ENCODE measurements at places on chromosomes 6 and 20.

DNA sequence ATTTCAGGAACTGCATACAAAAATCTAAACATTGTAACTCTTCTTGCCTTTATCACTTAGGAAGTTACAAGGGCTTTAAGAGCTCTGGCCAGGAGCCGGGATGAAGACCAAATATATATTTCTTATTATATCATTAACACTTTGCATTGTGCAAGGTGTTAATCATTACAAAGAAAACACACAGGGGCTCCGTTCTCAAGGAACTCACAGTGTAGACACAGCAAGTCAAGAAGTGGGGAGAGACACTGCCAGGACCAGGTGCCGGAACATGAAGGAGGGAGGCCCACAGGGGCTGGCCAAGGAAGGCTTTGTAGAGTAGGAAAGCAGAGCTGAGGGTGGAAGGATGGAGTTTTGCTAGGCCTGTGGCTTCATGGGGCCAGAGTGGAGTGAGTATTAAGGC lies 17.4 kb downstream of the ITPR3 start:
- DNase-seq, result no peak

GRCh38 chr6:164072240-164072666 lies 657.7 kb downstream of the QKI start:
- DNase-seq, result no peak

- no peak for DNase-seq
These were observed 99.7 kb downstream of the FAM50B start for GRCh38 chr6:3948866-3949265.

DNA sequence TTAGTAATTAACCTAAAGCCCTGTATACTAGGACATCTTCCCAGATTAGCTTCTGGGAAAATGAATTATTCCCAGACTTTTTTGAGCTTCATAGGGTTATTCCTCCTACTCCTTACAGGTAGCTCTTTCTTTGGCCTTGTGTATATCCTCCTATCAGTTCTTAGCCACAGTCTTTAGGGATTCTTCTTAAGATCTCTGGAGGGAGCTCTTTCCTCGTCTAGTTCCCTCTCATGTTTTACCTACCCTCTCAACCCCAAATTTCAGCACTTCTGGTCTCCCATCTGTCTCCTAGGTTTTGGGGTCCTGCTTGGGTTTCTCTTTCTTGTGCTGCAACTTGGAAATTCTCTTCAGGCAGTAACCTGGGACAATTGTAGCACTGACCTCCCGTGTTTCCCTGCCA lies 46.4 kb upstream of the SLC35B3 start:
- peak; percentile 22 for DNase-seq

DNA sequence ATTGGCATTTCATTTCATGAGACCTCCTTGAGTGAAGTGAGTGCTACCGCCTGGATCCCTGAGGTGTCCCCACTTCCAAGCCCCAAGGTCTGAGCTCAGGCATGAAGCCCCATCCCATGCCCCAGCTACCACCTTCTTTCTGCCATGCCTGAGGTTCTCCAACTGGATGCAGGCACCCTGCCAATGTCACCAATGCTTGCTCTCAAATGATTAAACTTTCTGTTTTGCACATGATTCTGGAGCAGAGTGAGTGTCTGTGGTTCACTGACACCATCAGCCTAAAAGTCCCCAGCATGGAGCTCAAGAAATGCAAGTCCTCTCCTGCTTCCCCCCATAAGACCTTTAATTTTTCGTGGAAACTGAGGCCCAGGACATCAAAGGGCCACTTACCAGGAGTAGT lies 43.7 kb upstream of the BPIFA2 start:
- no peak for DNase-seq

DNA sequence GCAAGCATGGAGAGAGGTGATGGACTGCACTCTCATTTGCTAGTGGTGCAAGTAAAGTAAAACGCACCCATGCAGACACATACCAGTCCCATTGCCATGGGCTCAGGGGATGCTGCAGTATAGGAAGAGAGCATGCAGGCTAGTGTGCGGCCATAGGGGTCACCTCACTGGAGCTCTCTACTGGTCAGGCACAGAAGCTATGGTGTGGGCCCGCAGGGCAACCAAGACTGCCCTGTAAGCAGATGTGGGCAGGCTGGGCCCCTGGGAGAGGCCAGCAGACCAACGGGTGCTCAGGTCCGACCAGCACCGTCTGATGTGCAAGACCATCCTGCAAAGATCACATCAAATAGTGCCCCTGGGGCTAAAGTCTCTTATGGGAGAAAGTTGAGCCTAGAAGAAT lies 290.7 kb downstream of the HTR1B start:
- no peak for DNase-seq

- DNase-seq, result no peak
These were observed 30.6 kb downstream of the SHLD1 start for GRCh38 chr20:5780846-5781217.

DNA sequence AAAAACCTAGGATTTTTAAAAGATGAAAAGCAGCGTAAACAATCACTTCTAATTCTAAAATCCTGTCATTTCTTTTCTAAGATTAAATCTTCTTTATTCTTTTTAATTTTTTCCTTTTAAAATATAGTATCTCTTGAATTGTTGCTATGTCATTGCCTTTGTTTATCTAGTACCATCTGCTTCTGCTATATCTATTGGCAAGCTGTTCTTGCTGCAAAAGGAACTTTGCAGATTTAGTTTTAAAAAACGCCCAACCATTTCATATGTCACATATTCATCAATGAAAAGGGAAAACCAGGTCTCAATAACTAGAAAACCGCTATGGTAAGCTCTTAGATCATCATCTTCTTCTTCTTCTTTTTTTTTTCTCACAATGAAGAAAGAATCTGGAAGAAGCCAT lies 11.5 kb upstream of the EEF1A1 start:
- DNase-seq, result no peak

DNA sequence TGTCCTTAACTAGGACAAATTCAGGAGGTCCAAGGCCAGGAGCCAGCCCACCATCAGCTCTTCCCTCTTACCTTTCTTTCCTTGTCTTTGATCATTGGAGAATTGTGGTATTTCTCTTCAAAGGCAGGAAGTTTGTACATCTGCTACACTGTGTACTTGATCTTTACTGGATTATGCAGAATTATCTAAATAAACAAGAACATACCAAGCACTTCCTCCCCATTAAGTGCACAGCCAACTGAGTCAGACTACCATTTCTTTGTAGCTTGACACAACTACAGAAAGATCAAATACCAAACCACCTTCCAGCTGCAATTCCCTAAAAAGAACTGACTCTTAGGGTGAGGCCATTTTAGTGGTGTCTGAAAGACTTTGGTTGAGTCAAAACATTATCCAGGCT lies 195.1 kb downstream of the HDGFL1 start:
- DNase-seq, result no peak

DNA sequence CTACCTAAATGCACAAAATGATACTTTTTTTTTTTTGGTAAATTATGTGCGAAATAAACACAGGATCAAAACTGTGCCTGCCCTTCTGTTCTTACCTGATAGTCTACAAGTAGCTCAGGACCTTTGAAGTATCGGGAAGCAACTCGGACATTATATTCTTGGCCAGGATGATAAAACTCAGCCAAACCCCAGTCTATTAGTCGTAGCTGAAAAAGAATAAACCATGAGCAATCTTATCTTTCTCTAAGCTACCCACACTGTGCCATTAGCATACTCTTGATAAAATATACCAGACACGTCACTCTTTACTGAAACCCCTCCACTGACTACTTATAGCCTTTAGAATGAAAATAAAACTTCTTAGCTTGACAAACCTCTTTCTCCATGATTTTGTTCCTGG lies 29.8 kb upstream of the TBC1D20 start:
- DNase-seq, result no peak

- no peak for DNase-seq
These were observed 29.4 kb downstream of the ABHD12 start for GRCh38 chr20:25361287-25361683.

DNA sequence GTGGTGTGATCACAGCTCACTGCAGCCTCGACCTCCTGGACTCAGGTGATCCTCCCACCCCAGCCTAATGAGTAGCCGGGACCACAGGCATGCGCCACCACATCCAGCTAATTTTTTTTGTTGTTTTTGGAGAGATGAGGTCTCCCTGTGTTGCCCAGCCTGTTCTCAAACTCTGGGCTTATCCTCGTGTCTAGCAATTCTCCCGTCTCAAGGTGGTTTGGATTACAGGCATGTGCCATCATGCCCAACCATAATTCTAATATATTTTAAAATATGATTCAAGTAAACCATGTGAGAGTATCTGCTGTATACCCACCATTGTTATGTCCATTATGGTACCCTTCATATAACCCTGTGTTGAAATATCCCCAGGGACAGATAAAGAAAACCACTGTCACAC lies 60.3 kb upstream of the C20orf144 start:
- no peak for DNase-seq

GRCh38 chr20:47677635-47678453 lies 107.4 kb downstream of the SULF2 start:
- DNase-seq, result peak; percentile 85

- DNase-seq, result no peak
These were observed 39.5 kb downstream of the PPP1R16B start for GRCh38 chr20:38844963-38845362.
